ENCODE measurements at places on chromosomes 1 and 21.

- DNase-seq = no peak
Measured at GRCh38 chr1:158289811-158290210, at the start of gene CD1C. Gene CD1C (plus strand): TSS chr1:158289923. CDS start chr1:158290065, 142 bp downstream.

DNA sequence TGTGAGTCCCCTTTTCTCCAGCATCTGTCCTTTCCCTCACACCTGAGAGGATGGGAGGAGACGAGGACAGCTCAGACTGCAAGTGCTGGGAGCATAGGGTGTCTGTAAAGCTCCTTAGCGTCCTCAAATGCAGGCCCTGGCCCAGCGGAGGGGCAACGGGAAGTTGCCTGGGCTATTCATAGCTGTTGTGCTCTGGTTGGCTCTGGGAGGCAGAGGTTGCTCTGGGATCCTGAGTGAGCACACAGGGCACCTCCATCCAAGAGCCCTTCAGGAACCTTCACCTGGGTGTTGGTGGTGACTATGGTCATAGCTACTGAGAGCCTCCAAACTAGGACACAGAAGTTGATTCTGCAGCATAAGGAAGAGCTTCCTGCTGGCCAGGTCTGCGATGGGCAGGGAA is 2.6 kb downstream of the PADI1 start:
- DNase-seq = no peak

DNA sequence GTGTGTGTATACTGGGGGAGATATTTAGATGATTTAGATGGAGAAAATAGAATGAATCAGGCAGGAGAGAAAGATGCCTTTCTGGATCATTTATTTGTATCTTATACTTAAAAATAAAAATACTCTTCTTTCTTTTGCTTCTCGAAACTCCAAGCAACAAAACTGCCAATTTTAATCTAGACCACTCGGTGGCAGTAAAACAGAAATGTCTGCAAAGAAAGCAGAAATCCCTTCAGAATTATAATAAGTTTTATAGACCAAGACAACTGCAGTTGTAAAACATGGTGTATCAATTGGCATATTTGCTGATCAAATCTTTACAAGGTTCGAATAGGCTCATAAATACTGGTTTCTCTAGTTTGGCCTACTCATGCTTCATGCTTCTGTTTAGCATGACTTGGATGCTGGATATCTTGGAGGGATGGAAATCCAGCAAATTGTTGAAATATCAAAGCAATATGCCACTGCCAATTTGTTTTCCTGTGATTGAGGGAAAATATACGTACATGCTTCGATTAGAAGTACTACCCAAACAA is 15.1 kb upstream of the C1orf87 start:
- no peak for DNase-seq

- no peak for DNase-seq
Measured at GRCh38 chr1:239805042-239805441, 286.6 kb upstream of the FMN2 start.

- DNase-seq = no peak
Measured at GRCh38 chr1:241775021-241775420, 73.0 kb upstream of the EXO1 start.

- DNase-seq = no peak
Measured at GRCh38 chr1:52182874-52183400, 41.0 kb downstream of the ZFYVE9 start.

- DNase-seq = no peak
Measured at GRCh38 chr1:247833601-247834000, 8.1 kb downstream of the OR11L1 start.

GRCh38 chr1:153357076-153357852 is 390 bp upstream of the S100A9 start:
- no peak for DNase-seq

- DNase-seq = no peak
Measured at GRCh38 chr1:184716158-184716557, 38.5 kb downstream of the EDEM3 start.

DNA sequence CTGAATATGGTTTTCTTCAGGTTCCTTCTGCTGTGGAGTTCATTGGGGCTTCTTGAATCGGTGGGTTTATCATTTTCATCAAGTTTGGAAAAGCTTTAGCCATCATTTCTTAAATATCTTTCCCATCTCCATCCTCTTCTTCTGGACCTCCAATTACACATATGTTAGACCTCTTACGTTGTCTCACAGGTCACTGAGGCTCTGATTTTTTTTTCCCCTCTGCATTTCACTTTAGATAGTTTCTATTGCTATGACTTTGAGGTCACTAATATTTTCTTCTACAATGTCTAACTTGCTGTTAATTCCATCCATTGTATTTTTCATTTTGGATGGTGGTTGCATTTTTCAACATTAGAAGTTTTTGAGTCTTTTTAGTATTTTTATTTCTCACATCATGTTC is 47.3 kb upstream of the CASZ1 start:
- no peak for DNase-seq

GRCh38 chr1:65470766-65471165 is 50.3 kb downstream of the LEPR start:
- DNase-seq = no peak

- no peak for DNase-seq
Measured at GRCh38 chr1:223006917-223007648, 136.0 kb downstream of the TLR5 start.

- no peak for DNase-seq
Measured at GRCh38 chr21:37630872-37631271, 264.3 kb downstream of the DYRK1A start.

DNA sequence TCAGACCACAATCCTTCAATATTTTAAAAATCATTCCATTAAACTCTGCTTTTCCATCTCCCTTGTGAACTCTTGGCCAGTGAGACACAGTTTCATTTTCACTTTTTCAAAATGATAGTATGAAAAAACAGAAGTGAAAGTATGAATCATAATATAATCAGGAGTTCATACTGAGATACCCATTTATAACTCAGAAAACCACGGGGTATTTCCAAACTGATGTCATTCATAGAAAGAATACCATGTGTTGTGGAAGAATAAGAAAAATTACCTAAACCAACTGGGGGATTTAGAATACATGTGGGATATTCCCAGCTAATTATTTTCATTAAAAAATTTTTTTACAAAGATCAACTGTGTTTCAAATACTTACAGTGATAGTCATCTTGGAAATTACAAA is 149.9 kb downstream of the MRPL39 start:
- DNase-seq = no peak

- DNase-seq = no peak
Measured at GRCh38 chr1:166470441-166470840, 303.6 kb upstream of the FAM78B start.

- DNase-seq = no peak
Measured at GRCh38 chr21:24025101-24025500, 1582.2 kb downstream of the MRPL39 start.

GRCh38 chr1:53292690-53293089 is 35.2 kb downstream of the LRP8 start:
- no peak for DNase-seq

DNA sequence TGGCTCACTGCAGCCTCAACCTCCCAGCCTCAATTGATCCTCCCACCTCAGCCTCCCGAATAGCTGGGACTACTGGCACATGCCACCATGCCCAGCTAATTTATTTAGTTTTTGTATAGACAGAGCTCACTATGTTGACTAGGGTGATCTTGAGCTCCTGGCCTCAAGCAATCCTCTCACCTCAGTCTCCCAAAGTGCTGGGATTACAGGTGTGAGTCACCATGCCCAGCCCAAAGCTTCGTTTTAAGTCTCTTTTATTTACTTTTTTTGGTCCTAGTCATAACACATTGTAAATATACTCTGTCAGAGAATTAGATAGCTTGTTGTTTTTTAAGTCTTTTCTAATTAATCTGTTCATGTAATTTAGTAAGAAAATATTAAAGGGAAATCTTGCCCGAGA is 42.8 kb downstream of the KCNK1 start:
- DNase-seq = no peak

GRCh38 chr21:32611471-32611997 is 643 bp downstream of the CFAP298 start:
- DNase-seq = peak; percentile 15

GRCh38 chr1:29607236-29607635 is 370.9 kb downstream of the PTPRU start:
- no peak for DNase-seq

- peak; percentile 15 for DNase-seq
Measured at GRCh38 chr1:42747125-42747524, 7.1 kb upstream of the CLDN19 start.

- no peak for DNase-seq
Measured at GRCh38 chr1:219657186-219657585, 44.3 kb upstream of the ZC3H11B start.

GRCh38 chr21:17889171-17889570 is 70.0 kb upstream of the C21orf91 start:
- DNase-seq = no peak

GRCh38 chr1:100528871-100529270 is 9.1 kb upstream of the GPR88 start:
- DNase-seq = no peak

- no peak for DNase-seq
Measured at GRCh38 chr1:16289959-16290358, 53.0 kb upstream of the CPLANE2 start.

GRCh38 chr1:13813398-13814012 is 113.5 kb downstream of the PRDM2 start:
- peak; percentile 48 for DNase-seq

- peak; percentile 24 for DNase-seq
Measured at GRCh38 chr1:84724128-84724860, 34.0 kb upstream of the SSX2IP start.

GRCh38 chr1:167681024-167681423 is 40.8 kb upstream of the MPZL1 start:
- DNase-seq = no peak

GRCh38 chr1:208349694-208350330 is 105.6 kb upstream of the PLXNA2 start:
- DNase-seq = no peak

DNA sequence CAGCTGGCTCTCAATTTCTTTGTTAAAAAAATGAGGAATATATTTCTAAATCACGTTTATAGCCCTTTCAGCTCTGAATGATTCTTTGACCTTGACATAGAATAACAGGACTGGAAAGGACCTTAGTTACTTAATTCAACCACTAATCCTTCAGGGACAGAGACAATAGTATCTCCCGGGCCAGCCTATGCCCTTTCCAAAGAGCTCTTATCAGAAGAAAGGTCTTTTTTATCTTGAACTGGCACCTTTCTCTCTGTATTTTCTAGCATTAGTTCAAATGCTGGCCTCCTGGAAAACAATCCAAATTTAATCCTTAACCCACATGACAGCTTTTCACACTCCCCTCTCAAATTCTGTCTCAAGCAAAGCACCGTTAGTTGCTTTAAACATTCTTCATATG is 44.8 kb upstream of the FBXO28 start:
- DNase-seq = no peak

DNA sequence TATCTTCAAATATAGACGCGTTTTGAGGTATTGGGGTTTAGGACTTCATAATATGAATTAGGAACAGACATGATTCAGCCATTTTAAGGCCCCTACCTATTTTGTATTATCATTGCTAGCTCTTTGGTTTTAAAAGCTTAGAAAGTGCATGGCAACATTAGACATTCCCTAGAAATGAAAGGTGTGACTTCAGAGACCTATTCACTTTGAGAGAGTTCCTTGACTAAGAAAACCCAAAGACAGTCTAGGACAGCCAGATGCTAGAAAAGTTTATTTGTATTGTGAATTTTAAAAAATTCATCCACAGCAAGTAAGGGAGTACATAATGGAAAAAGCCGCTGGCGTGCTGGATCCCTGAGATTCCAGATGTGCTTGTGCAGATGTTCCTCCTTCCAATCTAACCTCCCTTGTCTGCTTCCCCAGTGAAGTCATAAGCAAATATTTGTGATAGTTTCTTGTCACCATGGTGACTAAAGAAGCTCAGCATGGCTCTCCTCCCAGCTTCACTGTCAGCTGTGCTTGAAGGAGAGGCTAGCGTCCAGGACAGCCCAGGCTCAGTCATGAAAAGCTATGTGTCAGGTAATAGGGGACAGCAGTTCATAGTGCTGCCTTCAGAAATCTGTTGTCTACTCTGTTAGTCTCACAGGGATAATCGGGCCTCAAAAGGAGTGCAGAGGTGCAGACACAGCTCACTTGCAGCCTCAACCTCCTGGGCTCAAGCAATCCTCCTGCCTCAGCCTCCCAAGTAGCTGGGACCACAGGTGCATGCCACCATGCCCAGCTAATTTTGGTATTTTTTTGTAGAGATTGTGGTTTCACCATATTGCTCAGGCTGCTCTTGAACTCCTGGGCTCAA is 34.8 kb downstream of the KPNA6 start:
- DNase-seq = no peak

DNA sequence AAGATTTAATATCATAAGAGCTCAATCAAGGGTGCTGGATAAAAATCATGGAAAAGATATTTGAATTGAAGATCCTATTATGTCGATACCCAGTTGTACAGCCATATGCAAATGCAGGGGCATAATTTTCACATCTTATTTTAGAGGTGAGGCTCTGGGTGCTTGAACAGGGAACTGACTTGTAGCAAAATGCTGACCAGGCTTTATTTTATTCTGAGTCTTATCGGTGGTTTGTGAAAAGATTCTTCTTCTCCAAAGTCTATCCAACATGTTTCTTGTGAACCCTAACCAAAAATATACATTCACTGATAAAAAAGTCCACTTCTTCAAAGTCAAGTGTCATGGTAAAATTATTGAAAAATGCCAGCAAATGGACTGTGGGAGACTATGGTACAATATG is 475.5 kb upstream of the NEGR1 start:
- no peak for DNase-seq

DNA sequence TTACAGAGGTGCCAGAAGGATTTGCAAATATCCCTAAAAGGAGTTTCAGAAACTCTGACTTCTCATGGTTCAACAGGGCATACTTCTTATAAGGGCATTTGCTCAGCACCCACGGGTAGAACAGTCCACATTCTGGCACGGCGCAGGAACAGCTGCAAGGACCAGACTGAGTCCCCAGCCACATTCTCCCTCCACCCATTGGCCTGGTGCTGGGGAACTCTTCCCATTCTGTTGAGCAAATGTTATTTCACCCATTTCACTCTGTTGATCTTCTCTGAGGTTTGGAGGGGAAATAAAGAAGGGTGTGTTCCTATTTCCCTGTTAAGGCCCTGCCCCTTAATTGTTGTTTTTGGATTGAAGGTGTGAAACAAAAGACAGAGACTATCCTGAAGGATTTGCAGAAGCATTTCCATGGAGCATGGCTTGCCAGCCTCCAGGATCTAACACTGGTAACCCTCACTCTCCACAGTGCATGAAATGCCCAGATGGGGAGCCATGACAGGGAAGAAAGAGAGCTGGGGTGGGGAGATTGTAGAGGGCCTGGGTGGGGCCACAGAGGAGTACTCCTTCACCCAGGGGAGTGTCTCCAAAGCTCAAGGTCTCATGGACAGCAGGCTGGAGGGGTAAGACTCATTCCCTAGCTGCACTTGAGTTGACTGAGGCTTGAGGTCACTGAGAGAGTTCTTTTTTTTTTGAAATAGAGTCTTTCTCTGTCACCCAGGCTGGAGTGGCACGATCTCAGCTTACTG is 35.0 kb downstream of the INAVA start:
- DNase-seq = no peak

All from stimulated activated CD4-positive, alpha-beta T cell treated with anti-CD3 and anti-CD28 coated beads, Interleukin-15, amount 100 ng/mL, for 1 hour (primary cell).